T1000 (cell line): ENCODE measurements at places on chromosomes 7 and 10.

DNA sequence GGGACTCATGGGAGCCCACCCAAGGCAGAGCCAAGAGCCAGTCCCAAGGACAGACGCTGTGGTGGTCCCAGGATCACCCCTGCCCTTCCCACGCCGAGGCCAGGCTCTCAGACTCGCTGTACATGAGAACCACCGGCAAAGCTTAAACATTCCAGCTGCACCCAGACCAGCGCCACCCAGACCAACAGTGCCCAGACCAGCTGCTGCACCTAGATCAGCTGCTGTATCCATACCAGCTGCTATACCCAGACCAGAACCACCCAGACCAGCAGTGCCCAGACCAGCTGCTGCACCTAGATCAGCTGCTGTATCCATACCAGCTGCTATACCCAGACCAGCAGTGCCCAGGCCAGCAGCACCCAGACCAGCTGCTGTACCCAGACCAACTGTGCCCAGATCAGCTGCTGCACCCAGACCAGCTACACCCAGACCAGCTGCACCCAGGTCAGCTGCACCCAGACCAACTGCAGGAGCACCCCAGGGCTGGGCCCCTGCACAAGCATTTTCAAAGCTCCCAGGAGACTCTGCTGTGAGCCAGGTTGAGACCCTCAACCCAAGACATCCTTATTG, 47.9 kb upstream of the CNPY1 start:
- DNase-seq: no peak

- no peak for DNase-seq
Observed at GRCh38 chr10:90842725-90843124, 15.1 kb downstream of the HTR7 start.

GRCh38 chr7:103919272-103919868, 70.1 kb downstream of the RELN start:
- DNase-seq: no peak

DNA sequence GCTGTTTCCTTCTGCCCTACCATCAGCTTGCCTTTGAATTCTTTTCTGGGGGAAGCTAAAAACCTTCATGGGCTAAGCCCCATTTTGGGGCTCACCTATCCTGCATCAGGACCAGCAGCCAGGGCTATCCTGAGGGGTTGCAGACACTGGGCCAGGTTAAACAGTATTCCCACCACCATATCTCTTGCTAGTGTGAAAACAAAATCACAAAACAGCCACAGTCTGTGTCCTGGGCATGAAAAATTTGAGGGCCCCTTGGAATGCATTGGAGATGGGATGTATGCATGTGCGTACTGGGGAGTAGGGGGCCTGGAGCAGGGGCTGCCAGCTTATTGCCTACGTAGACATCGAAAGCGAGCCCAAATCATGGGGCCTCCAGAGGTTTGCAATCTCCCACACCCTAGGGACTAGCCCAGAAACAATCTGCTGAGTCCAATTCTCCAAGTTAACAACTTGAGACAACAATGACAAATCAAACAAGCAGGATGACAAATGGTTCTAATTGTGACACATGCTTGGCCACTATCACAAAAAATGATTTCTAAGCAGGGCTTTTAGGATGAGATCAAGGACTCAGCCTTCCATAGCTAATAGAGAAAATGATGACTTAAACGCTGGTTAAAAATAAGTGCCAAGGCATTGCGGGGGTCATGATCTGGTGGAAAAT, 557.1 kb downstream of the KCNMA1 start:
- no peak for DNase-seq

GRCh38 chr10:99994801-99995200, 14.9 kb downstream of the DNMBP start:
- DNase-seq: no peak

GRCh38 chr7:151851145-151851751, 25.7 kb downstream of the PRKAG2 start:
- DNase-seq: no peak

GRCh38 chr7:88309819-88310218, 3.1 kb upstream of the STEAP4 start:
- no peak for DNase-seq

DNA sequence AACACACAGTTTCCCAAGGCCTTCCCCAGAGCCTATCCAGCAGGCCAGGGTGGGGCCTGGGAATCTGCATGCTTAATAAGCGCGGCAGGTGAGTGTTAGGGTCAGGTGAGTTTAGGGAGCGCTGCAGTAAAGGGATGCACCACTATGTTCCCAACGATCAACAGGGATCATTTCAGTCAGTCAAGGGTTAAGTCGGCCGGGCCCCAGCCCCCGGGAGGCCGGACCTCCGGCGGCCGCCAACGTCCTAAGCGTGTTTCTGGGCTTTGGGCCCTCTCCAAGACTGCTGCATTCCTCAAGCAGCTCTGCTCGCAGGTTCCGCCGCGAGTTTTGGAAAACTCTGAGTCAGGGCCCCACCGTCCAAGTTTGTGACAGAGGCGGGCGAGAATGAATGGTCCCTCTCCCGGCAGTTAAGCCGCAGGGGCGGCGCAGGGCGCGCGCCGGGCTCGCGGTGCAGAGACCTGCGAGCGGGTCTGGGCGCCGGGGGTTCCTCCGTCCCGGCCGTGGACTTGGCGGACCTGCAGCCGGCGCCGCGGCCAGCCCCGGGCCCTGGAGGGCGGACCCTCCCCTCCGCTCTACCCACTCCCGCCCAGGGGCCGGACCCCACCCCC, 81.6 kb downstream of the ARHGAP22 start:
- peak; percentile 75 for DNase-seq

DNA sequence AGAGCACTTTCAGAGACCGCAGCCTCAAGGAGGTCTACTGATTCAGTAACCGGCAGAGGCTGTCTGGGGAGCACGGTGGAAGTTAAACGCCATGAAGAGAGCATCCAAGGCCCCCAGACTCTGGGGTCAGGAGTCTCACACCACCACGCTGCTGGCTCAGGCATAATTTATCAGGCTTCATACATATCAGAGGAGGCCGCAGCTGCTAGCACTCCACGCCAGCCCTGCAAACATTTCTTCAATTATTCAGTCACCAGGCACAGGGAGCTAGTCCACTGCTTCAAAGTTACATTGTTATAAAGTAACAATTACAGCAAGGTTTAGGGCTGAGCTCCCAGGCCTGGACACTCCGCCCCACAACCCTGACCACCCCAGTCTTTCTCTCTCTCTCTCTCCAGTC, 97.8 kb downstream of the PAXIP1 start:
- DNase-seq: no peak

- no peak for DNase-seq
Observed at GRCh38 chr7:28433699-28434219, 21.4 kb downstream of the CREB5 start.

GRCh38 chr7:105028004-105028403, 14.0 kb downstream of the KMT2E start:
- no peak for DNase-seq

GRCh38 chr7:26151650-26151952, 397 bp upstream of the NFE2L3 start:
- DNase-seq: no peak

GRCh38 chr7:47103498-47104205, 478.3 kb downstream of the TNS3 start:
- DNase-seq: no peak

GRCh38 chr10:71389768-71390460, 6.8 kb upstream of the CDH23 start:
- DNase-seq: no peak

DNA sequence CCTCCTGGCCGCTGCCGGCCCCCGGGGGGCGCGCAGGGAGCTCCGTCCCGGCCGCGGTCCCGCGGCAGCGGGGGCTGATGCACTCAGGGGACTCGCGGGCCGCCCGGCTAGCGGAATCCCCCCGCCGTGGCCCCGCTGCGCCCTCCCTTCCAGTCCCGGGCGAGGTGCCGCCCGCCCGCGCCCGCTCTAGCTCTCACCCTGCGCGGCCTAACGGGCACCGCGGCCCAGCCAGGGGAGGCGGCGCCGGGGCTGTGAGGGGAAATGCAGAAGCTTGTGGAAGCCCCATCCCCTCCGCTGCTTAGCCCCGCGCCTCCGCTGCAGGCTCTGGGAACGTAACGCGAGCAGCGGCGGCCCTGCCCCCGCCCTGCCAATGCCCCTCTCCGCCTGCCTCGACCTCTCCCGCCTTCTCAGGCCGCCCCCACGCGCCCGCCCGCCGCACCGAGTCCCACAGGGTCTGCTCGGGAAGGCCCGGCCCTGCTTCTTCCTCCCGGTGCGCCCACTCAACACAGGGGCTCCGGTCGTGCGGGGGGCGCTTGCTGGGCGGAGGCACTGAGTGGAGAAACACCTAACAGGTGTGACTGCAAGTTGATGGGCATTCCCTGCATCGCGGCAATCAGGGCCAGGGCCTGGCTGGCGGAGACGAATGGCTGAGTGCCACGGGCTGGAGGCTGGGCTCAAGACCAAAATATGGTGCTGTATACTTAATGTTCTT, 384 bp upstream of the TMEM229A start:
- DNase-seq: no peak

DNA sequence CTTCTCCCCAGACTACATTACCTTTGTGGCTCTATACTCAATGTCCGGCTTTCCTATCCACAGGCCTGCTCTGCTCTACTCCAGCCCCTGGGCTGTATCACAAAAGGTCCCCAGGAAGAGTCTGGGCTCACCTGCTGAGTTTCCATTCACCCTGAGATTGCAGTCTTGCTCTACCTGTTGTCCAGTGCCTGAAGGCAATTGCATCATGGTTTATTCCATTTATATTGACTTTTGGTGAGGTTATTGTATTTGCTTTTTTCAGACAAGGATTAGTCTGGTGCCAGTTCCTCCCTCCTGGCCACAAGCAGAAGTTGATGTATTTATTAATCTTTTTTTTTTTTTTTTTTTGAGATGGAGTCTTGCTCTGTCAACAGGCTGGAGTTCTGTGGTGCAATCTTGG, 273.1 kb downstream of the XPNPEP1 start:
- DNase-seq: no peak

- no peak for DNase-seq
Observed at GRCh38 chr7:132464740-132465139, 111.5 kb downstream of the PLXNA4 start.

GRCh38 chr10:96740579-96741281, 20.4 kb upstream of the PIK3AP1 start:
- no peak for DNase-seq

DNA sequence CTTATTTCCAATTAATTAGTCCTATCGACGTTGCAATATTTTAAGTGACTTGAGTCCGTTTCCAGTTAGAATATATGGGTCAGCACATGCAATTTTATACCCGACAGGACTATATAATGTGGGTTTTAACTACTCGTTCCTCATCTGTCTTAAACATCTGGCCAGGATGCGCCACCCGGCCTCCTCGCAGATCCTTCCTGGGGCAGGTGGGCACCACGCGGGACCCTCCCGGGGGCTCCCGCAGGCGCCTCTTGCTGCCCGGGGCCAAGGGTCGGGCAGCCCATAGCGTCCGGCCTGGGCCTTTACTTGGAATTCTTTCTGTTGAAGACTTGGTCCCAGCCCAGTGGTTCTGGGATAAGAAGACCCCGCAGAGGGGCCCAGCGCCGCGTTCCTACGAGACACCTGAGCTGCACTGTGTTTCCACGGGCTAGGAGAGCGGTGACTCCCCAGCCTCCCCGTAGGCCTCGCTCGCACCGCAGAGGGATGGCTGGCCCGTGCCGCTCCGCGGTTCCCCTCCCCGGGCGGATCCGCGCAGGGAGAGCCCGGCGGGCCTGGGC, 10.1 kb upstream of the MNX1 start:
- DNase-seq: no peak

DNA sequence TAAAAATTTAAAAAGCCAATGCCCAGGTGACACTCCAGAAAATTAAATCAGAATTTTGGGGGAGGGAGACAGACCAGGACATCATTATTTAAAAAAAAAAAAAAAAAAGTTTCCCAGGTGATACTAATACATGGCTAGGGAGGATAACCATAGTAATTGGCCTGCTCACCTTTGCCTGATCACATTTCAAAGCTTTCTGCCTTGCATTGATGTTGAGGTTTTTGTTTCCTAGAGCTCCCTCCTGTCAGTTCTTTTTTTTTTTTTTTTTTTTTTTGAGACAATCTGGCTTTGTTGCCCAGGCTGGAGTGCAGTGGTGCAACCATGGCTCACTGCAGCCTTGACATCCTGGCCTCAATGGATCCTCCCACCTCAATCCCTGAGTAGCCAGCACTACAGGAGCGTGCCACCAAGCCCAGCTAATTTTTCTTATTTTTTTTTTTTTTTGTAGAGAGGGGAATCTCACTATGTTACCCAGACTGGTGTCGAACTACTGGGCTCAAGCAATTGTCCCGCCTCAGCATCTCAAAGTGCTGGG, 38.1 kb downstream of the CPED1 start:
- DNase-seq: no peak

- DNase-seq: no peak
Observed at GRCh38 chr7:140475747-140476333, 3.5 kb downstream of the MKRN1 start.
